ENCODE measurements at places on chromosomes 3 and 15.
A peak's percentile ranks its signal among the peaks of the same experiment; 100 is the strongest.

GRCh38 chr3:80350771-80351170 lies 583.0 kb upstream of the ROBO1 start:
- no peak for DNase-seq
- H3K27ac ChIP-seq, result no peak overlapping the region
- H3K4me1 ChIP-seq, result peaks cover 8% of the 10 kb centered on the region
- H3K36me3 ChIP-seq, result no peaks in the 10 kb centered on the region

- no peak overlapping the region for H3K27ac ChIP-seq
- H3K27me3 ChIP-seq, result no peaks in the 10 kb centered on the region
- no peaks in the 10 kb centered on the region for H3K4me1 ChIP-seq
Observed at GRCh38 chr3:19539518-19540392, 391.4 kb downstream of the KCNH8 start.

DNA sequence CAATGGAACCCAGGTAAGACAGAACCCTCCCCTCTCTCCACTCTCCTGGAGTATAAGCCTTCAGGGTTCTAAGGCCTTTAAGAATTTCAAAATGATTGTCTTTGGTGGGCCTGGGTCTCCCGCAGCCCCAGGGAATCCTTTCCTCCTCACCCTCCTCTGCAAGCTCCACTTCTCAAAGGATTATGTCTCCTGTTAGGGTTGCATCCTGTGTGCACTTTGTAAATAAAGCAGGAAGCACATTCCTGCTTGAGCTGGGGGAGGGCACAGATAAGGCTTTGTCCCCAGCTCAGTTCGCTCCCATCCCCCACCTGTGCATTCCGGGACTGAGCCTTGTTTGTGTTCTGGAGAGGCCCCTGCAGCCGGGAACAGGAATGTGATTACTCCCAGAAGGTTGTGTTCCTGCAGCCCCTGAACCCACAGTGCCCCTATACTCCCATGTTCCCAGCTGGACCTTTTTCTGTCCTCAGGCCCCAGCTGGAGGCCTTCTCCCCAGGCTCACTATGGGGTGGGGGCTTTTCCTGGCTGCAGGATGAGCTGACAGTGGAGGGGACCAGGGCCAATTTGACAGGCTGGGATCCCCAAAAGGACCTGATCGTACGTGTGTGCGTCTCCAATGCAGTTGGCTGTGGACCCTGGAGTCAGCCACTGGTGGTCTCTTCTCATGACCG lies 9.5 kb downstream of the TYRO3 start:
- no peaks in the 10 kb centered on the region for H3K27me3 ChIP-seq
- DNase-seq, result no peak
- H3K4me1 ChIP-seq, result no peaks in the 10 kb centered on the region
- no peak overlapping the region for H3K27ac ChIP-seq
- H3K36me3 ChIP-seq, result no peaks in the 10 kb centered on the region

DNA sequence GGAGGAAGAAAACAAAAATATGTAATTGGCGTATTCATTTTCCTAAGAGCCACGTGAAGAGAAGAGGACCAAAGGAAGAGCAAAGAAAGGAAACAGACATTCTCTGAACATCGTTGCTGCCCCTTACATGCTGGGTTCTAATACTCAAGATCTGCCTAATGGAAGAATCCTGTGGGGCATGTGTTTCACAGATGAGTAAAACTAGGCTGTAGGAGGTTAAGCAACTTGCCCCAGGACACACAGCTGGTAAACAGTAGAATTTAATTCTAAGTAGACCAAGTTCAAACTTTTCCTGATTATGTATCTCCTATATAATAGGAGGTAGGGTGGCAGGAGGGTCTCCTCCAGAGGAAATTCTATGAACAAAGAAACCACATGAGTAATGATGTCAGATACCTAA lies 106.1 kb upstream of the TNFAIP8L3 start:
- peaks cover 7% of the 10 kb centered on the region for H3K4me1 ChIP-seq
- H3K27ac ChIP-seq, result no peak overlapping the region
- no peaks in the 10 kb centered on the region for H3K36me3 ChIP-seq
- DNase-seq, result no peak
- no peak overlapping the region for H3K4me3 ChIP-seq

- H3K4me1 ChIP-seq, result peaks cover 8% of the 10 kb centered on the region
- no peak overlapping the region for H3K27ac ChIP-seq
- H3K36me3 ChIP-seq, result no peaks in the 10 kb centered on the region
- no peak for DNase-seq
- H3K27me3 ChIP-seq, result no peaks in the 10 kb centered on the region
Observed at GRCh38 chr3:66041116-66041515, 2.4 kb upstream of the MAGI1 start.

DNA sequence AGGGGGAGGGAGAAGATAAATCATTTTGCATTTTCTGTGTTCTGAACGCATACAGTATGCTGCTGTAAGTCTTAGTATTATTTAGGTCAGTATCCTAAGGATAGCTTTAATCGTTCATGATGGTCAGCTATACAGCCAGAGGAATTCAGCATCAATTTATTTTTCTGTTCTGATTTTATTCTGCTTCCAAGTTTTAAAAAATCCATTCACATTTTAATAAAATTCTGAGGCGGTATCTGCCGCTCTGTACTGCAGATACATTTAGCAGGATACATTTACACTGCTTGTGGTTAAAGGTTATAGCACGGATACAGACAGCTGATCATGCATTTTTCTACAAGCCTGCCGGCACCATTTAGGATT lies 17.8 kb downstream of the ZBTB38 start:
- no peak overlapping the region for H3K4me3 ChIP-seq
- H3K27me3 ChIP-seq, result no peaks in the 10 kb centered on the region
- peaks cover 66% of the 10 kb centered on the region for H3K36me3 ChIP-seq

GRCh38 chr15:39156166-39156565 lies 424.7 kb upstream of the THBS1 start:
- H3K27me3 ChIP-seq, result no peaks in the 10 kb centered on the region
- no peaks in the 10 kb centered on the region for H3K4me1 ChIP-seq
- H3K4me3 ChIP-seq, result no peak overlapping the region
- no peak overlapping the region for H3K27ac ChIP-seq

GRCh38 chr3:39707314-39707909 lies 102.0 kb upstream of the MYRIP start:
- H3K27ac ChIP-seq, result no peak overlapping the region
- H3K36me3 ChIP-seq, result no peaks in the 10 kb centered on the region
- H3K27me3 ChIP-seq, result no peaks in the 10 kb centered on the region
- DNase-seq, result no peak
- no peak overlapping the region for H3K4me3 ChIP-seq

GRCh38 chr3:180416111-180416594 lies 185.8 kb upstream of the TTC14 start:
- peak overlapping the region; percentile 66 for H3K27ac ChIP-seq
- H3K4me3 ChIP-seq, result no peak overlapping the region
- H3K4me1 ChIP-seq, result peaks cover 38% of the 10 kb centered on the region
- no peak for DNase-seq
- no peaks in the 10 kb centered on the region for H3K27me3 ChIP-seq

GRCh38 chr15:87577336-87577735 lies 679.2 kb downstream of the NTRK3 start:
- H3K36me3 ChIP-seq, result no peaks in the 10 kb centered on the region
- no peak overlapping the region for H3K4me3 ChIP-seq
- DNase-seq, result no peak

DNA sequence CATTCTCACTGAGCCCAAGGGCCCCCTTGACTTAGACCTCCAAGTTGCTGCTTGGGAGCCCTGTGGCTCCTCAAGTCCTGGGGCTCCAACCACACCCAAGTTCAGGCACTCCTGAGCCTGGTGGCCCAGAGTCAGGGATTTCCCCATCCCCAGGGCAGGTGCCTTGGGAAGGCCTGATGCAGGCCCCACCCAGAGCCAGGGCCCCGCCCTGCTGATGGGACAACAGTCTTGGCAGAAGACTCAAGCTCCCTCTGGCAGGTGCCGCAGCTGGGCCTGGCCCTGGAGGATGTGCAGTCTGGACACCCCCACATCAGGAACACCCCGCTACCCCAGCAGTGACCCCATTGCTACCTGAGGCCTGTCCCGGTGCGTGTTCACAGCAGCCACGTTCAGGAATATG lies 17.7 kb upstream of the SHISA5 start:
- DNase-seq, result no peak
- peaks cover 11% of the 10 kb centered on the region for H3K36me3 ChIP-seq
- H3K27ac ChIP-seq, result no peak overlapping the region
- H3K27me3 ChIP-seq, result no peaks in the 10 kb centered on the region

GRCh38 chr3:124569761-124570160 lies 160.5 kb upstream of the UMPS start:
- no peaks in the 10 kb centered on the region for H3K27me3 ChIP-seq

DNA sequence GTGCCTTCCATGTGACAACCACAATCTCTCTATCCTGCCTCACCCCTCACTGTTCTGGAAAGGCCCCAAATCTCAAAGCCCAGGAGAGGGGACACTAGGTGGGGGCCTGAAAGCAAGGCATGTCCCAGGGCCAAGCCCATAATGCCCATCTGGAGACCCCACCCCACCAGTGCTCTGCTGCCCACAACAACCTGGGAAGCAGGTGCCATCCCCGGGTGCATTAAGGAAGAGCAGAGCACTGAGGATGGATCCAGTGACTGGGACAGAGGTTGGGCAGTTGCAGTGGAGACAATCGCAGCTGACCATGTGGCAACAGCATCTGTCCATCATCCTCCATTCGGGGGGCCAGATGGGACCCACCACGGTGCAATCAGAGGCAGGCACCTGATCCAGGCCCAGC lies 106.2 kb upstream of the PRR20G start:
- no peak for DNase-seq
- no peaks in the 10 kb centered on the region for H3K36me3 ChIP-seq
- H3K4me1 ChIP-seq, result no peaks in the 10 kb centered on the region
- H3K27ac ChIP-seq, result no peak overlapping the region

- no peak overlapping the region for H3K27ac ChIP-seq
- no peak for DNase-seq
- no peak overlapping the region for H3K4me3 ChIP-seq
- H3K4me1 ChIP-seq, result no peaks in the 10 kb centered on the region
- no peaks in the 10 kb centered on the region for H3K27me3 ChIP-seq
Observed at GRCh38 chr3:184058029-184058428, 5.2 kb downstream of the HTR3C start.

GRCh38 chr3:46096781-46097180 lies 69.5 kb upstream of the XCR1 start:
- H3K27ac ChIP-seq, result no peak overlapping the region
- H3K27me3 ChIP-seq, result no peaks in the 10 kb centered on the region
- no peaks in the 10 kb centered on the region for H3K4me1 ChIP-seq
- H3K36me3 ChIP-seq, result no peaks in the 10 kb centered on the region
- no peak overlapping the region for H3K4me3 ChIP-seq
- no peak for DNase-seq

DNA sequence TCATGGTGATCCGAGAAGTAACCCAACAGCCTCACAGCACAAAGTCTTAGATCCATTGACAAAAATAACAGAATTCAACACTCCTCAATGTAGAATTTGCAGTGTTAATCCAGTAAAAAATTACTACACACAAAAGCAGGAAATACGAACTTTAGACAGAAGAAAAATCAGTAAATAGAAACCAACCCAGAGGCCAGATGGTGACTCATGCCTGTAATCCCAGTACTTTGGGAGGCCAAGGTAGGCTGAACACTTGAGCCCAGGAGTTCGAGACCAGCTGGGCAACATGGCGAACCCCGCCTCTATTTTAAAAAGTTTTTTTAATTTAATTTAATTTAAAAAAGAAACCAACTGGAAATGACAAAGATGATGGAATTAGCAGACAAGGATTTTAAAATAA lies 36.1 kb downstream of the SELENOT start:
- peaks cover 8% of the 10 kb centered on the region for H3K4me1 ChIP-seq
- no peaks in the 10 kb centered on the region for H3K36me3 ChIP-seq
- no peak overlapping the region for H3K27ac ChIP-seq
- no peaks in the 10 kb centered on the region for H3K27me3 ChIP-seq
- no peak for DNase-seq

DNA sequence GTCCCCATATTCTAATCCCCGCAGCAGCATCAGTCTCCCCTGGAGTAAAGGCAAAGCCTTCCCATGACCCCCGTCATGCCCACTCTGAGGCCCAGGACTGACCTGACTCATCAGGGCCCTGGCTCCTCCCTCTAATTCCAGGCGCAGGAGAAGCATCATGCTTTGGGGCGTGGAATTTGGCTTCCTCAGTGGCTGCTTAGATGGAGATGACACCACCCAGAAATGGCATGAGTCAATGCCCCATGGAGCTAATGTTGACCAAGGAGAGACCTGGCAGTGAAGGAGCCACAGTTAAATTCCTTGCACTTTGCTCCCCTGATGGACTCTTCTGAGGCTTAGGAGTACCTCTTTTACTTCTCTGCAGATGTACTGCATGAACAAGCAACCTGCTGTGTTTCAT lies 204.2 kb upstream of the PROK2 start:
- H3K4me3 ChIP-seq, result no peak overlapping the region
- H3K27ac ChIP-seq, result no peak overlapping the region
- H3K4me1 ChIP-seq, result no peaks in the 10 kb centered on the region
- DNase-seq, result no peak
- H3K27me3 ChIP-seq, result no peaks in the 10 kb centered on the region

- no peak overlapping the region for H3K4me3 ChIP-seq
- H3K36me3 ChIP-seq, result peaks cover 31% of the 10 kb centered on the region
- peaks cover 14% of the 10 kb centered on the region for H3K4me1 ChIP-seq
- DNase-seq, result no peak
- no peaks in the 10 kb centered on the region for H3K27me3 ChIP-seq
Observed at GRCh38 chr3:150607267-150608065, 4.3 kb downstream of the SELENOT start.

GRCh38 chr15:90038632-90039095 lies 37.5 kb downstream of the ZNF710 start:
- H3K36me3 ChIP-seq, result no peaks in the 10 kb centered on the region
- H3K27me3 ChIP-seq, result no peaks in the 10 kb centered on the region
- H3K4me3 ChIP-seq, result no peak overlapping the region
- DNase-seq, result peak; percentile 19
- peaks cover 41% of the 10 kb centered on the region for H3K4me1 ChIP-seq

DNA sequence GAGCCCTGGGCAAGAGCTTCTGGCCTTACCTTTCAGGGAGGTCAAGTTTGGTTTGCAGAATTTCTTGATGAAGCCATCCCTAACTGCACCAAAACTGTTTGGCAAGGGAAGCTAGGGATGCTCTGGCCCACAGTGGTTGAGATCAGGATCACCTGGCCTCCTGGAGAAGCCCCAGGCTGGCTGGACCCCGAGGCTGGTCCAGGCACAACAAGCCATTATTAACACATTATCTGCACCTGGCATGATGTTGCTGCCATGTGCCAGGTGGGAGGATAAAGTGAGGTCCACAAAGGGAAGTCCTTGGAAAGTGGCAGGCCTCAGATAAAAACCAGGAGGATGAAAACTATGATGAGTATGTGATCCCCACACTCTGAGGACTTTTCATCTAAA lies 35.9 kb upstream of the DUSP7 start:
- no peak overlapping the region for H3K27ac ChIP-seq
- H3K4me1 ChIP-seq, result peaks cover 10% of the 10 kb centered on the region
- peaks cover 7% of the 10 kb centered on the region for H3K36me3 ChIP-seq
- DNase-seq, result no peak
- H3K4me3 ChIP-seq, result no peak overlapping the region

DNA sequence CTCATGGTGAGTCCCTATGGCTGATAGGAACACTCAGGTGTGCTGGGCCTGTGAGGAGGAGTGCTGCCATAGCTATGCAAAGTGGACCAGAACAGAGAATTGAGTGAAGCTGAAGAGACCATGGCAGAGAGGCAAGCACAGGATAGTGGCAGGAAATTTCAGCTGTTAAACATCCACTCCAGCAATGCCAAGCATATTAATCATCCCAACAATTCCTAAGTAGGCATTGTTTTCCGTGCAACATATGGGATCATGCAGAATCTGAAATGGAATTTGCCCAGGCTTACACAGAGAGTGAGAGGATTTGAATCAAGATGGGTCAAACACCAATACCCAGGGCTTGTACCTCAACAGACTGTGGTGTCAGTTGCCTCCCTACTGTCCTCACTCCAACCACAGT lies 582.6 kb upstream of the UBE2E2 start:
- H3K4me1 ChIP-seq, result no peaks in the 10 kb centered on the region
- H3K27me3 ChIP-seq, result peaks cover 5% of the 10 kb centered on the region
- no peak overlapping the region for H3K4me3 ChIP-seq
- no peak for DNase-seq
- H3K27ac ChIP-seq, result no peak overlapping the region
- no peaks in the 10 kb centered on the region for H3K36me3 ChIP-seq
